NCI-H1417 treated with DMSO at 0.1 percent for 48 hours (cell line): ENCODE measurements at places on chromosomes 12 and 14.

DNA sequence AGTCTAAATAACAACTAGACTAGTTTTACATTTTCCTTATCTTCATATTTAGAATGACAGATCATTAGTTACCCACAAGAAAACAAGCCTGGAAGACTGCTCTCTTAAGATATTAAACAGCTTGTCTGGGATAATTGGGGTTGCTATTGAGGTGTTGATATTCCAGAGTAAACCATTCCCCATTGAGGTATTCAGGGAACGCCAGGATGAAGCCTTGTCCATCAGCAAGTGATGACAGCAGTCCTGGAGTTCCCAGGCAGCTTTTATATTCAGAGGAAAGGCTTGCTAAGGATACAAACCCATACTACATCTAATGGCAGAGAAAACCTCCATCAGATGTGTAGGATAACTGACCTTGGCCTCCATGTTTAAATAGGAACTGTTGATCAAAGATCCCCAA, 168.4 kb downstream of the MSRB3 start:
- no peak for DNase-seq

DNA sequence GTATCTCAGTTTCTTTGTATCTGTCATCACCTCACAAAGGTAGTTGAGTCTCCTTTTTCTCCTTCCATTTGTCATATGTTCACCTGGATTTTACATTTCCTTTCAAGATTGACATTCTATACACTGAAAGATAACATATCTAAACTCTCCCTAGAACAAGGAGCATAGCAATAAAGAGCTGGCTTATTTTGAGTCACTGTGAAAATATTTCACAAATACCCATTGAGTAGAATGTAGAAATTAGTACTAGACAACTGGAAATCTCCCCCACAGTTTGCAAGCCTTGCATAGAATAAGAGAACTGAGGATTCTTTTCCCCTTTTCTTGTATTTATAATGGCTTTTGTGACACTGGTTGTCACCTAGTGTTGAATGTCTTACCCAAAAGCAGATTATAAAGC, 111.2 kb downstream of the KICS2 start:
- no peak for DNase-seq

GRCh38 chr12:3432868-3433267, 58.1 kb upstream of the PRMT8 start:
- no peak for DNase-seq

- DNase-seq: no peak
Measured at GRCh38 chr14:96277890-96278289, 21.9 kb downstream of the BDKRB1 start.

- DNase-seq: no peak
Measured at GRCh38 chr12:116266631-116267349, 10.7 kb downstream of the MED13L start.

DNA sequence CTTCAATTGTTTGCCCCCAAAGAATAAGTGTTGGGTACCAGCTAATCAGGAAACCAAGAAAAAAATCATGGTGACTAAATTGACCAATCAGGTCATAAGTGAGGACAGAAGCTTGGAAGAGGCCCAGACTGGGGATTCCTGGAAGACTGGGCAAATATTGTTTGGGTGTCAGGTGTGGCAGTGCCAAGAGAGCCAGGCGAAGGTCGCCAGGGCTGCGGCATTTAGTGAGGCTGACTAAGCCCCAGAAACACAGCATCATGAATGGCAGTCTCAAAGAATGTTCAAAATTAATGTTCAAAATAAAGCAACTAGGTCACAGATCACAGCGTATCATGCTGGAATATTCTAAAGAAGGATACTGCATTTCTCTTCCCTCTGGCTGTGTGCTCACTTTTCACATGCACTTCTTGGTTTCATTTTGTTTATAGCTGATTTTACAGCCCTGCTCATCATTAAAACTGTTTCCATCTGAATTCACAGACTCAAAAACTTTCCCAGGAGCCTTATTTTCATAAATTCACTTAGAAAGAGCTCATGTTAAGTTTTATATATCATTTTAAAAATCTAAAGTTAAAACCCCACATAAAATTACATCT, 85.3 kb upstream of the OVCH1 start:
- DNase-seq: no peak

GRCh38 chr12:91098941-91099340, 12.4 kb downstream of the LUM start:
- no peak for DNase-seq

GRCh38 chr12:24252602-24253001, 303.1 kb upstream of the SOX5 start:
- no peak for DNase-seq

GRCh38 chr12:50066402-50066801, 9.0 kb downstream of the ASIC1 start:
- no peak for DNase-seq

DNA sequence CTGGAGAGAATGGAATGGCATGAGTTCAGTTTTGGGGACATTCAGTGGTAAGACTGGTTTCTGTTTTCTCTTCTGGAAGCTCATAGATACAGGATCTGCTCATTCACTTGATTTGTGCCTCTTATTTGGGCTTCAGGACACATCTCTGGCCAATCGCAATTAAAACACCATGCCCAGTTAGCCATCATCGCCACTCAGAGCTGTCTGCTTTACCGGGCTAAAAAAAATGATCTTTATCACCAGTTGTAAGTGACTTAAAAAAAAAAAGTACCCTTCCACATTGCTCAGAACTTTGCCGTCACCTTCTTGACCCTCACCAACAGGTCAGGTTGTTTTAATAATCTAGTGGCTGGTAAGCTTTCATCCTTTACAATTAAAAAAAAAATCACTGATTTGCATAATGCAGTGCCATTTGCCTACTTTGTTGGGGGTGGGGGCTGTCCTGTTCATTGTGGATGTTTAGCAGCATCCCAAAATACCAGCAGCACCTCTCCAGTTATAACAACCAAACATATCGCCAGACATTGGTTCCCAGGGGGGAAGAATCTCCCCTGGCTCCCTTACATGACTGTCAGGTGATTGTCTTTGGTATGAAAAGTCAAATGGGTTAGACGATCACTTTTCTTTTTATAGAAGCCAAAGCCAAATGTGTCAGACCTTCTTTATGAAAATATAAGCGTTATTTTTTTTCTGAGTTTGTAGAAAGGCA, 150.1 kb downstream of the PRKCH start:
- no peak for DNase-seq

DNA sequence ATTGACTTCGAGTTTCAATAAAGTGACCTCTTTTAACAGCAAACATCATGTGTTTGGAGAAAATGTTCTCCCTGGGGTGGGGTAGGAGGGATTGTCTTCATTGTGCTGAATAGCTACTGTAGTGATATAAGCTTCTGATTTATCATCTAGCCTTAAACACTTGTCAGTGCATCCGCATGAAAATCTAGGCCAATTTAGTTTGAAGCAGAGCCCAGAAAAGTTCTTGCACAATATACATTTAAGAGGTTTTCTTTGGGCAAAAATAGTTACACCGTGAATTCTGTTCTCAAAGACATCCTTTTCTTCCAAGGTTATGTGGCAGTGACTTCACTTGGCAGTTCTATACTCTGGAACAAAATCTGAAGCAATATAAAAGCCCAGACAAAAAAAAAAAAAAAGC, 136.0 kb upstream of the IFNG-AS1 start:
- no peak for DNase-seq

GRCh38 chr14:67311868-67312267, 47.7 kb downstream of the ATP6V1D start:
- DNase-seq: no peak

GRCh38 chr14:92460541-92460915, 53.1 kb upstream of the RIN3 start:
- DNase-seq: no peak

DNA sequence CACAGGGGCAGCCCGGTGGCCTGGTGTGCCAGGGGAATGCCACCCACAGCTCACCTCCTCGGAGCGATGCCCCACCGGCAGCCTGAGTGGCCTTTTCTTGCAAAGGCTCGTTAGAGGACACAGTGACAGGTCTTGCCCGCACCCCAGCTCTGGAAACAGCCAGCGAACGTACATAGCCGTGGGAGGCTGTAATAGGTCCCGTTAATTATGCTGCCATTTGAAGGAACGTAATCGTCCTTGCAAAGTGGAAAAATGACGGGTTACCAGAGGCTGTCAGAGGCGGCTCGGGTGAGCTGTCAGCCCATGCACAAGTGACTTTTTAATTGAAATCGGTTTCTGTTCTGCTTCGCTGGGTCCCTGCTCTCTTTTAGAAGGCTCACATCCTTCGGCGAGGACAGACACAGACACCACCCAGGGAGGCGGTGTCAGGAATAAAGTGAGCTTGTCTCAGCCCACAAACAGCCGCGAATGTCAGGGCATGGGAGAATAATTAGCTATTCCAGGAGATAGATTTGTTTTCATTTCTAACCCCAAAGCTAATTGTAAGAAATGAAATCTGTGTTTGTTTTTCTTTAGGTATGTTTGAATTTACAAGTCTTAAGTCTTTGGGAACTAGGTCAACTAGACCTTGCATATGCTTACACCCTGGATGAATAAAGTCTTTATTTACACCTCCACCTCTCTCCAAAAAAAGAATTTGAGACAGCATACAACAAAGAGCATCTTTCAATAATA, 77.2 kb upstream of the RFLNA start:
- DNase-seq: peak; percentile 38

- DNase-seq: no peak
Measured at GRCh38 chr12:78931466-78931990, 67.0 kb downstream of the SYT1 start.

GRCh38 chr12:31470459-31470858, 120.5 kb downstream of the DENND5B start:
- no peak for DNase-seq

GRCh38 chr12:25058658-25059058, 109.8 kb upstream of the BCAT1 start:
- DNase-seq: no peak

GRCh38 chr12:81627336-81628189, 131.6 kb downstream of the PPFIA2 start:
- DNase-seq: peak; percentile 17

DNA sequence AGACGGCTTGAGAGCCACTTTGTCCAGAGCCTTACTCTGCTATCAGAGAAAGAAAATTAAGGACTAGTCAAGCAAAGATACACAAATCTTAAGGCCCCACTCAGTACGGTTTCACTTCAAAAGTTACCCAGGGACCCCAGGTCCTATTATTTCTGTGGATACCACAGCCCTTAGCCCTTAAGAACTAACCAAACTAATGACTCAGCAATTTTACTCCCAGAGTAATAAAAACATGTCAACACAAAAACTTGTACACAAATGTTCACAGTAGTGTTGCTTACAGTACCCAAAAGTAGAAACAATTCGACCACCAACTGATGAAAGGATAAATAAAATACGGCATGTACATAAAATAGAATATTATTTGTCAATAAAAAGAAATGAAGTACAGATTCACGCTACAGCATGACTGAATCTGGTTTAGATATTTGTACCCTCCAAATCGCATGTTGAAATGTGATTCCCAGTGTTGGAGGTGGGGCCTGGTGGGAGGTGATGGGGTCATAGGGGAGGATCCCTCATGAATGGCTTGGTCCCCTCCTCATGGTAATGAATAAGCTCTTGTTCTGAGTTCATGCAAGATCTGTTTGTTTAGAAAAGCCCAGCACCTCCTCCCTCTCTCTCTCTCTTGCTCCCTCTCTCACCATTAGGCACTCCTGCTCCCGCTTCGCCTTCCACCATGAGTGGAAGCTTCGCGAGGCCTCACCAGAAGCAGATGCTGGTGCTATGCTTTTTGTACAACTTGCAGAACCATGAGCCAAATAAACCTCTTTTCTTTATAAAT, 30.5 kb downstream of the AREL1 start:
- DNase-seq: no peak

GRCh38 chr12:79252358-79253075, 387.9 kb downstream of the SYT1 start:
- no peak for DNase-seq

DNA sequence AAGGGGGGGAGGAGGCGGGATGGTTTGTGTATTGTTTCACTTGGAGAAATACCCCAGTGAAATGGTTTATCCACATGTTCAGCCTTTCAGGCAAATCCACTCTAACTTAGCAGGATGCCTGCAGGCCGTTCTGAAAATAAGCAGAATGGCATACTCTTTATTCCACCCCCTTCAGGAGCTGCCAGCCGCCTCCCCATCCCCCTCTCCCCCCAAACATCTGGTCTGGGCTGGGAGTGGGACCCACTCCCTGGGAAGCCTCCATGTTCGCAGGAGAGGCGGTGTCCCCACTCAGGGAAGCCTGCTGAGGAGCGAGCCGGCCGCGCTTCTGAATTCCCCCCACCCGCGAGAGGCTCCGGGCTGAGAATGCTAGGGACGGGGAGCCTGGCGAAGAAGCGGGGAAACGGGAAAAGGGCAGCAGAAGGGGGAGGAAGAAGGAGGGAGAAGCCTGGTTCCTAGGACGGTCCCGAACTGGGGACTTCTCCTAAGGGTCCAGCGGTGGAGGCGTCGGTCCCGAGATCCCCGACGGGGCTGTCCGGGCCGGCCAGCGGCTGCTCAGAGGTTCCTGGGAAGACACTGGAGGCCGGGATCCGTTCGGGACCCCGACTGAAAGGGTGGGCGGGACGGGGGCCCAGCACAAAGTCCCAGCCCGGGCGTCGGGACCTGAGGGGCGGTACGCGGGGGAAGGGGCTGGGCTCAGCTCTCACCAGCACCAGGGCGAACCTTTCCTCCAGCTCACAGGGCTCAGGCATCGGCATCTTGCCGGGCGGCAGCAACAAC, 666 bp downstream of the FMNL3 start:
- DNase-seq: no peak

DNA sequence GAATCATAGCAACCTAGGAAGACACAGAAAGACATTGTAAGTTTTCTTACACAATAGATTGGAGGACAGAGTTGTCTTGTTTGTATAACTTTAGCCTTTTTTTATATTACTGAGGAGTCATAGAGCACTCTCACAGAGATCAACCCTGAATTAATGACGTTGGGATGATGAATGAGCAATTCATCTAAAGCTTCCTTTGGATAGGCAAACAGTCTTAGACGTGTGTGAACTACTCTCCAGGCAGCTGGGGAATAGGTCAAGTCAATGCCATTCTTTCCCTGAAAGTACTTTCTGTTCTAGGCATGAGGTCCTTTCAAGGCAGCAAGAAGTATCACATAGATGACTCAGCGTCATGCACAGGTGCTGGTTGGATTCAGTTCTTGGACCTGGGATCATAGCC, 369.1 kb upstream of the NOVA1 start:
- no peak for DNase-seq

DNA sequence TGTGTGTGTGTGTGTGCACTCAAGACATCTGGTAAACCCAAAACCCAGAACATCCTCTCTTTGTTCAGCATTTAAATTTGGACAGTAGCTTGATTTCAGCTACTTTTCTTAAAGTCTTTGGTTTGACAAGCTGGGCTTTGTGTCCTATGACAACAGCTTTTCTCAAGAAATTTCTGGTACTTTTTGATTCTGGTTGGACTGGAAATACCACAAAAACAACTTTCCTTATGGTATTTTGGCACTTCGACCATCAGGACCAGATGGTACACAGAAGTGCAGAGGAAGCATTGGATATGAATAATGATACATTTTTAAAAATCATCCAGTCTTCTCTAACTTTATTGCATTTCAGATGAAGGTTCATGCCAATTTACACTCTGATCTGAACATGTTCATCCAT, 286.6 kb upstream of the FLRT2 start:
- no peak for DNase-seq

DNA sequence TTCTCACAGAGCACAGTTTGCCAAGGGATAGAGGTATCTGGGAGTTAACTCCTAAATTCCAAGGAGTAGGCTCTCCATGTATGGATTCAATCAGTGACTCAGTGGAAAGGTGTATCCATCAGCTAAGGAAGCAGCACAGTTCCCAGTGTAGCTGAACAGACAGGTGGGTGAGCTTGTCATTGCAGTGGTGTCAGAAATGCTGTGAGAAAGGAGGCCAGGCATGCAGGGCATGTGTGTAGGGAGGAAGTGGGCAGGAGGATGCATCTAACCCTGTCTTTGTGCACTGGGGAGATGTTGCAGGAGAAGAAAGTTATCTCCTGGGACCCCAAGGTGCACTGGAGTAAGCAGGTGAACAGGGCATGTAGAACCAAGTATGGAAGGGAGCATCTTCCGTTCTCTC, 539.0 kb downstream of the VRK1 start:
- no peak for DNase-seq
